ENCODE measurements at places on chromosomes 13 and 19.

DNA sequence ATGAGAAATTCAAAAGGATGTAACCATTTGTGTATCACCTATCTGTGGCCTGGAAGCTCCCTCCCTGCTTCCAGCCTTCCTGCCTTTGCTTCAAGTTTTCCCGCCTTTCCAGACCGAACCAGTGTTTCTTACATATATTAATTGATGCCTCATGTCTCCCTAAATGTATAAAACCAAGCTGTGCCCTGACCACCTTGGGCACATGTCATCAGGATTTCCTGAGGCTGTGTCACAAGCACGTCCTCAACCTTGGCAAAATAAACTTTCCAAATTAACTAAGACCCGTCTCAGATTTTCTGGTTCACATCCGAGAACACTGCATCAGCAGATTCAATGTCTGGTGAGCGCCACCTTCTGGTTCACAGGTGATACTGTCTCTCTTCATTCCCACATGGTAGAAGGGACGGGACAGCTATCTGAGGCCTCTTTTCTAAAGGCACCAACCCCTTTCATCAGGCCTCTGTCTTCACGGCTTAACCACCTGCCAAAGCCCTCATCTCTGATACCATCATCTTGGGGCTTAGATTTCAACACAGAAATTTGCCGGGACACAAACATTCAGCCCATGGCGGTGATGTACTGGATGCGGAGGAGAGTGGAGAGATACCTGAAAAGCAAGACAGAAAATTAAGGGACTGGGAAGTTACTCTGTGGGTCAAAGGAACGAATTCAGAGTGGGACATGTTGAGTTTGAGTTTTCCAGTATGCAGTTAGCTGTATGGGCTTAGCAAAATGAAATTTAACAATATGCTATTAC is 58.7 kb upstream of the PABPC3 start:
- DNase-seq: no peak

DNA sequence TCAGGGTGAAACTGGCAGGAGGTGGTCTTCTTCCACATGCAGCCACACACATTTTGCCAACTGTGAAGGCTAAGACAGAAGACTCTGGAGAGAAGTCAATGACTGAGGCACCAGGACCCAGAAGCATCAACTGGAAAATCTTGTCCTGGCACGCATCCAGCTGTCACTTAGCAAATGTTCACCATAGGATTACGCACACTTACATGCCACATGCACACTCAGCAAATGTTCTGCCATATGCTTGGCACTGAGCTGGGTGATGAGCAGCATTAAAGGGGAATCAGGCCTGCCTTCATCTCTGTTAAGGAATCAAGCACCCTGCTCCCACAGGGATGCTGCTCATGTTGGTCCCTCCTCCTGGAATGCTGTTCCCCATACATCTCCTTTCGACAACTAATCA is 5.1 kb downstream of the ZNF599 start:
- no peak for DNase-seq

DNA sequence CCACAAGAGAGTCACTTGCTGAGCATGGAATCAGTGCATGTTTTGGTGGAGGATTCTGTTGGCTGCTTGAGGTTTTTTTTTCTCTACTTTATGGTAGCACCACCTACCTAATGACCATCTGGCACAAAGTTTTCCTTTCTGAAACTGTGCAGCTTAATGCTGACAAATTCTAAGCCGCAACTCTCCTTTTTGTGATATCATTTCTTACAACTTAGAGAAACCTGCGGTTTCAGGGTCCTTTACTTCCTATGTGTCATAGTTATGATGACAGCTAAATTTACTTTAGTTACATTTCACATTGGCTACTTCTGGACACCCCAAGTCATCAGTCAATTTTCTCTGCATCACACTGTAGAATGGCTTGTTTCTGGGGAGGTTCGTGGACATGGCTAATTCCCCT is 115.4 kb upstream of the TMTC4 start:
- DNase-seq: no peak

DNA sequence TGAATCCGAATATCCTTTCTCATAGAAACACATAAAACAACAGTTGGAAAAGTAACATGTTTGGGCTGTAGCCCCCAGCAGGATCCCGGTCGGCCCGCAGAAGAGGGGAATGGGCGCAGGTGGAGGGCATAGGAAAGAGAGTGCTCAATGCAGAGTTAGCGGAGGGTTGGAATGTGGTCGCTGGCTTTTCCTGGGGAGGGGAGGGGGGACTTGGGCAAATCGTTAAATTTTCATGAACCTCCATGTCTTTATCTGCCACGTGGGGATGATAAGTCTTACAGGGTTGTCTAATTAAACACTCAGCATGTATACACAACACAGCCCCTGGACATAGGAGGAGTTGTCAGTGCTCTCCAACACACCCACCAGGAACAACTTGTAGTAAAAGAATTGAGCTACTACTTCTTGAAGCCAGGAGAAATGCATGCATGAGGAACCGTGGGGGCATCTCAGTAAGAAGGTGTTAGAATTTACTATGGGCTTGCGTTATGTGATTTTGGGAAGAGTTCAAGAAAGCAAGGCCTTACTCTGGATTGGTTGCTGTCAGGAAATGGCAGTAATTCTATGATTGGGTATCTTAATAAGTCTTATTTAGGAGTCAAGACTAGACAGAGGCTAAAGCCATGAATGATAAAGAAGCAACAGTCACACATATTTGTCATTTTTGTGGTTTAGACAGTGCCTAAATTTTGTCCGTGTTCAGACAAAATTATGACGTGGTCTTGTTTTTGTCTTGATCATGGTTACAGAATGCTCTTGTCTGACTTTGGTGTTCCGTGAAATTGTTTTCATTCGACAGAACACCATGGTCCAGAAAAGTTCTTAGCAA is 671 bp upstream of the SLC46A3 start:
- no peak for DNase-seq

DNA sequence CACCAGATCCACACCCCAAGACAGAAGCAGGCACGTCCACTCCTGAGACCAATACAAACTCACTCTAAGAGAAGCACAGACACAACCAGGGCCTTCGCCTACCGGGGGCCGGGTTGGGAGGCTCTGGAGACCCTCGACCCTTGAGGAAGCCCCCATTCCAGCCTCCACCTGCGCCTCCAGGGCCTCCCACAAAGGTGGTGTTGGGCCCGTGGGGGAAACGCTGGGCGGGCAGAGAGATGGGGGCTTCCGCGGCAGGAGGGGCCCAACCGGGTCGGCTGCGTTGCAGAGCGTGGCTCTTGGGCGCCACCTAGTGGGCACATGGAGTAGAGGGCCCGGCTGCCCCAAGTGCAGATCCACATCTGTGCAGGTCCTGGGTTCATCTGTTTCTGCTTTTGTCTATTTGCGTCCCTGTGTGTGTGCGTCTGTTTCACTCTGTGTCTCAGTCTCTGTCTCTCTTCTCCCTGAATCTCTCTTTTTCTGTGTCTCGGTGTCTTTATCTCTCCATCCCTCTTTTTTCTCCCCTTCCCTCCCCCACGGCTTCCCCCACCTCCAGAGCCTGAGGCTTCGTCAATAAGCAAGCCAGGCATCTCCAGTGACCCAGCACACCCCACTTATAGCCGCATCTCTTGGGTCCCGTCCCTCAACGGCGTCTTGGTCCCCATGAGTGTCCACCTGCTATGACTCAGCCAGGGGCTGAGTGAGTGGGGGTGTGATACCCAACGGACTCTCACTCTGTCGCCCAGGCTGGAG is 10.5 kb upstream of the TINCR start:
- DNase-seq: peak; percentile 50

DNA sequence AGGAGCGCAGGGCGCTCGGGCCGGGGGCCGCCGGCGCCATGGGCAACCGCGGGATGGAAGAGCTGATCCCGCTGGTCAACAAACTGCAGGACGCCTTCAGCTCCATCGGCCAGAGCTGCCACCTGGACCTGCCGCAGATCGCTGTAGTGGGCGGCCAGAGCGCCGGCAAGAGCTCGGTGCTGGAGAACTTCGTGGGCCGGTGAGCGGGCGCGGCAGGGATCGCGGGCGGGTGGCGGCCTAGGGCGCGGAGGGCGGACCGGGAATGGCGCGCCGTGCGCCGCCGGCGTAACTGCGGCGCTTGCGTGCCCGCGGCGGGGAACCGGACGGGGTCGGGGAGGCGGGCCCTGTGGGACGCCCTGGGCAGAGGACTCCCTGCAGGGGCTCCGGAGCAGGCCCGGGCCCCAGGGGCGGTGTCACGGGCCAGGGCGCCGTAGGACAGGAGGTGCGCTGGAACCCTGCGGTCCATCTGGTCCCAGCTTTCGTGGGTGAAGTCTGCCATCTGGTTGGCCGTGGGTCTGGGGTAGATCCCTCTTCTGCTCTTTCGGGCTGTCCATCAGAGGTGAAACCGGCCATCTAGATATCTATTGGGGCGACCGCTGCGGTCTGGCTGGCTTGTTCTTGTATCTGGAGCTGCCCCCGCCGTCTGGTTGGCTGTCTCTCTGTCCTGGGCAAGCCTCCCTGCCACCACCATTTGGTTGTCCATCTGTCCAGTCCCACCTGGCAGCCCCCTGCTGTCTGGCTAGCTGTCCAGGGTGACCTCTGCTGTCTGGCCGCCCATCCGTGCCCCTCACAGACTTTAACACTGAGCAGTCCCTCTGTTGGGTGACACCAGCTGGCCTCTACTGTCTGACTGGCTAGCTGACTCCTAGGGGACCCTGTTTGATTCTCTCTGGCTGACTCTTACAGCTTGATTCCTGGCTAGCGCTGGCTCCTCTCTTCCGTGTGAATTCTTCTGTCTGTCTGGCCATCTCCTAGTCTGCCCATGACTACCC is 622 bp downstream of the DNM2 start:
- peak; percentile 41 for DNase-seq

GRCh38 chr13:47747901-47748300 is 253.2 kb downstream of the SUCLA2 start:
- DNase-seq: no peak

Data from activated T-helper 1 cell treated with Interleukin-2 at 50 U/mL for 16 hours (primary cell).